Fibroblast of skin of back (primary cell): ENCODE measurements at places on chromosomes 5 and 9.

- DNase-seq = no peak
Measured at GRCh38 chr5:150070821-150071220, 15.5 kb downstream of the CSF1R start.

- DNase-seq = no peak
Measured at GRCh38 chr5:111259636-111260035, 35.5 kb downstream of the CAMK4 start.

DNA sequence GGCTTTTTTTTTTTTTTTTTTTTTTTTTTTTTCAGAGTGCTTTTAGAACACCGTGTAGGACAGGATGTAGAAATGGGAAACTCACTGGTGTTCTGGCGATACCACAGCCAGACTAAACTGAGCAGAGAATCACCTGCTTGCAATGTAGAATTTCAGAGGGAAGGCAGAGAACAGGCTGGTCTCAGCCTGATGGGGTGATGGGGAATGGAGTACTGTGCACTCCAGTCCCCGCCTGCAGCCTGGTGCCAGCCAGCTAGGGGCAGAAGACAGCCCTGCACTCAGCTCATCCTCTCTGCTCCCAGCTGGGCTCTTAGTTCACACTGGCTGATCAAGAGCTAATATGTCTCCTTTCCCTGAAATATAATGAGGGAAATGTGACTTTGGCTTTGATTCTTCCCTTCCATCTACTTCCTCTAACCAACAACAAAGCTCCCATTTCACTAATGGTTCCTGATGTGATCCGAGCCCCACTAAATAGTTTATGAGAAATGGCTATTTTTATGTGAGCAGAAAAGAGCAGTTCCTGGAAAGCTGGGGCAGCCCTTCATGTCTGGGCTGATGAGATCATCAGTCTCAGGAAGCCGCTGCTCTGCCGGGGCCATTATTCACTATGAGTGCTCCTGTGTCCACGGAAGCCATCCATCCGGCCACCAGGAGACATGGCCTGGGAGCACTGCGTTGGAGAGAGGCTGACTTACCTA lies 209.7 kb downstream of the GADD45G start:
- DNase-seq = peak; percentile 53

DNA sequence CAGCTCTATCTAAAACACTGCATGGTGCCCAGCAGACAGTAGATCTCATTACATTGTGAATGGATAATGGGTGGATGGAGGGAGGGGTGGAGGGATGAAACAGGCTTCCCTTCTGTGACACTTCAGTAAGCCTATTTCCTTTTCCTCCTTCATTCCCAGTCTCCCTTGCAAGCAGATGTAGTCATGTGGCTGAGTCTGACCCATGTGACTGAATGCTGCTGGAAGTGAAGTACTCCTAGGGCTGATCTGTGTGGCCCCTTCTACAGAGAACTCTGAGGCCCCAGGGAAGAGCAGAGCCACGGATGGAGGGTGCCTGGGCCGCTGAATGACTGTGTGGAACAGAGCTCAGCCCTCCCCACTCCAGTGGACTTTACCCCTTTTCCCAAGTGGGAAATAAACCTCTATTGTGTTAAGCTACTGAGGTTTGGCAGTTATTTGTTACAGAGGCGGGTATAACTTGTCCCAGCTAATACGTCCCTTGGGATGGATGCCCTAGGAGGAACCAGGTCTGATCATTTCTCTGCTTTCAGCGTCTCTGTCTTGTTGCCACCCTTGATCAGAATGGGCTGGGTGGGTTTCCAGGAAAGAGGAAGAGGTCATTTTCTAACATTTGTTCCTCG lies 176.1 kb upstream of the MVB12B start:
- DNase-seq = no peak

DNA sequence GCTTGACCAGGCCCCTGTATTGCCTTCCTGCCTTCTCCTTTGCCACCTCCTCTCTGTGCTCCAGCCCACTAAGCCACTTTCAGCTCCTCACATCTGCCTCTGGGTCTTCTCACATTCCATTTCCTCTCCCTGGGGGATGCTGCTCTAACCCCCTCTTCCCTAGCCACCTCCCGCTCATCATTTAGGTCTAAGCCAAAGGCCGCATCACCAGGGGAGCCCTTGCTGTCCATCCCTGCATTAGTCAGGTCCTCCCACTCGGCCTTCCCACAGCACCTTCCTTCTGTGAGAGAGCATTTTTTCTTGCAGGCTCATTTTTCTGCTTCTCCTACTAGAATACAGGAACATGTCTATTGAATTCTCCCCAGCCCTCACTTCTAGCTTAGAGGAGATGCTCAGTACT lies 72.6 kb upstream of the GALNT10 start:
- DNase-seq = peak; percentile 7

DNA sequence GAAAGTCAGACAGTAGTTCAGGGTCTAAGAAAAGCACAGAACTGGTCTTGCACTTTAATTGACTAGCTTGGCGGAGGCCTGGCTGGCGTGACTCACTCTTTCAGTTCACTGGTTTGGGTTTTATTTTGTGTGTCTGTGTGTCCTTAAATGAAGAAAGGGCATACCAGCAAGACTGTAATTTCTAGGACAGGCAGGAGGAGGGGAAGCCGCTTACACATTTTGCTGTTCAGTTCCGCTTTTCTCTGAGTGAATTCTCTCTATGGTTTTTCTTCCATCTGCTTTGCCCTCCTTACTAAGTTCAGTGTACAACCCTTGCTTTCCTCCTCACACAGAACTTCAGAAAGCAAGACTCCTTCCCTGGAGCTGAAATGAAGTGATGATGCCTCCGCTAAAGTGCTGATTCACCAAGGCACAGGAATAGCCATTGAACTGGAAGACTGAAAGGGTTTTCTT lies 150.8 kb downstream of the MEF2C start:
- peak; percentile 50 for DNase-seq
